ENCODE measurements at places on chromosomes 4 and X.

- DNase-seq, result no peak
These were observed 109.6 kb upstream of the GIMD1 start for GRCh38 chr4:106478152-106478551.

DNA sequence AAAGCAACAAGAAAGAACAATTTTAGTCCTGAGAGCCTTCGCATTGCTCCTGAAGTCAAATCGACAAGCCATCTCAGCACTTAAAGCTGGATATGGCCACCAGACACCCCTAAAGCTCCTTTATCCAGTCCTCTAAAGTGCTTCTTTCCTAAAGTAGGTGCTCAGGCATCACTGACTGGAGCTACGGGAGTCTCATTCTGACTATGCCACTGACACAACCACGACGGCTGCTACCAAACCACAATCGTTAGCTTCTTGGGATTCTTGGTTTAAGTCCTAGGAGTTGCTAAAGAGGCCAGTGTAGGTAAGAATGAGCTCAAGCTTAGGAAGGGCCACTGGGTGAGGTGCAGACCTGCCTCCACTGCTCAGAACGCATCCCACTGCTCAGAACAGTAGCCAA, 1.0 kb downstream of the SLC10A6 start:
- DNase-seq, result no peak

DNA sequence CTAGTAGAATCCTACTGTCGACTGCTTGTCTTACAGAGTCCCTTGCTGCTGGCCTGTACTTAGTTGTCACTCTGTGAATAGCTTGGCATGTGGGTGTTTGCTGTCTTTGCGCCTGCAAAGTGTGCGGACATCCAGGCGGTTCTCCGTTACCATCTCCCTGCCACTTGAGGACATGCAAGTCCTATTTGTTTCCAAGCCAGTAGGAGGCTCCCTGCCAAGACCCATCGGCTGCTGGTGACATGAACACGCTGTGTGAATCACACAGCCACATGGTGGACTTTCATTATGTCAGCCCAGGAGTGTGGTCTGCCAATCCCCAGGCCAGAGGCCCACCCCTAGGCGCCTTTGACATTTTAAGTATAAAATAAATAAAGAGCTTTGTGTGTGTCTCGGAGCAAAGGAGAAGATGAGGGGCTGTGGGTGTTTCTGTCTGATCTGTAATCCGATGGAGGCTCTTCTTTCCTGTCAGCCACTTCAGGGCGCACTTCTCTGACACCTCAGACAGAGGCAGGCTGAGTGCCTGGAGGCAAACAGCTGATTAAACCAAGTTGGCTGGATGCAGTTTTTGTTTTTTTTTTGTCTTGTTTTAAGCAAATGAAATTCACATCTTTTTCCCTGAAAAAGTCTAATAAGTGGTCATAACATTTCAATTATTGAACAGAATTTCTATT, 51.5 kb downstream of the ALPK1 start:
- no peak for DNase-seq

DNA sequence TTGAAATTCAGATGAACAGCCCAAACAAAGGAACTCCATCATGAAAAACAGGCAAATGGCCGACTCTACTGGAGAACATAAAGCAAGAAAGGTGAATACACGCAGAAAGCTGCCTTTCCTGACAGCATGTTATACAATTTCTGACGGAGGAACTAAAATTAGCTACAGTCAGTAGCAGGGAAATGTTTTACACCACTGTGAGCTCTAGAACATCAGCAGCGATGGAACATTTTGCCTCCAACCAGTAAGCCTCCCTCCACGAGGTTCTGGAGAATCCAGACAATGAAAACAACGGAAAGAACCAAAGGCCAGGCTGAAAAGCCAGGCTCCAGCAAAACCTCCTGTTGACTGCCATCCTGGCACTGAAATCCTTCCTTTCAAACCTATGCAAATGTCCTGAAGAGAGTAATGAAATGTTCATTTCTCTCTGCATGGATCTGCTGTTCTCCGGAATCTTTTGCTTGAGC, 78.9 kb downstream of the IRF2 start:
- DNase-seq, result no peak

- no peak for DNase-seq
These were observed 5.6 kb downstream of the SORCS2 start for GRCh38 chr4:7197910-7198309.

DNA sequence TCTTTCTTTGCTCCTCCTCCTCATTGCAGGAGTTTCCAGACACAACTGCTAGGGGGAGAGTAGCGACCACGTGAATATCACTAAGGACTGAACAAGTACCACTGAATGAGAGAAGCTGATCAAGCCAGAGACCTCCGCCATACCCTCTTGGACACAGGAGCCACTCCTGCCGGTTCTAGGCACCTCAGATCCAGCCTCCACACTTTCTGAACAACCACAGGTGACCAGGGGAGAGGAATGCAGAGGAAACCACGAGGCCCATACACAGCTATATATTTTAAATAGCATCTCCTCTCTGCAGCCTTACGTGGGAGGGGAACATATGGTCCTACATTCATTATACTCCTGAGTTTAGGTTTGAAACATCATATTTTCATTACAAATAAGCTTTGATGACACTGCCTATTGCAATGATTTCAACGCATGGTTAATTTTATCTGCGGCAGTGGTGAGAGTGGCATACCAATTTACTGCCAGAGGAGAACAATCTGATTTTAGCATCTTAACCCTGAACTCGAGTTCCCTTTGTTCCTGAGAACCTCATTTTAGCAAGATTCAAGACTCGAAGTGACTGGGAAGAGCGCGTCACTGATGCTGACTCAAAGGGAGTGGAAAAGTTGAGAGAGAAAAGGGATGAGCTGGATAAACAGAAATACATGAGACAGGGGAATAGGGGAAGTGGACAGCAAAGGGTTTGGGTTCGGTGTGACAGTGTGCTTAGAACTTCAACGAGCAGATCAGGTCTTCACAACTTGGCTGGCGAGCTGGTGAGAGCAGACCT, 231.7 kb upstream of the PPARGC1A start:
- no peak for DNase-seq

- DNase-seq, result no peak
These were observed 75.6 kb downstream of the CCNG2 start for GRCh38 chr4:77232653-77233052.

GRCh38 chrX:57918750-57919436, 8.6 kb upstream of the ZXDA start:
- DNase-seq, result no peak

DNA sequence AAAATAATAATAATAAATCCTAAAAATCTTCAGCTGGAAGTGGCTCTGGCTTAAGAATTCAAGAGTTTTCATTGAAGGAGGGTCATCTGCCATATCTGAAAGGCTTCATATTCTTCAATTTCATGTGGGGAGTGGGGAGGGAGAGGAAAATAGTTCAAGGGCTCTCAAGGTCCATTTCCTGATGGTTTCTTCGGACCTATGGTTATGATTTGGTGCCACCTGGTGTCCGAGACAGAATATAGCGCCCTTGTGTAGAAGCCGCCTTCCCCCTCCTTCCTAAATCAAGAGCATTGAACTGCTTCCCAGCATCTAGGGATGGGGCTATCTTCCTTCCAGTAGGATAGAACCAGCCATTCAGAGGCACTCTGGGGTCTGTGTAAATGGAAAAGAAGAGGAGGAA, 34.3 kb downstream of the NLGN3 start:
- DNase-seq, result peak; percentile 22

DNA sequence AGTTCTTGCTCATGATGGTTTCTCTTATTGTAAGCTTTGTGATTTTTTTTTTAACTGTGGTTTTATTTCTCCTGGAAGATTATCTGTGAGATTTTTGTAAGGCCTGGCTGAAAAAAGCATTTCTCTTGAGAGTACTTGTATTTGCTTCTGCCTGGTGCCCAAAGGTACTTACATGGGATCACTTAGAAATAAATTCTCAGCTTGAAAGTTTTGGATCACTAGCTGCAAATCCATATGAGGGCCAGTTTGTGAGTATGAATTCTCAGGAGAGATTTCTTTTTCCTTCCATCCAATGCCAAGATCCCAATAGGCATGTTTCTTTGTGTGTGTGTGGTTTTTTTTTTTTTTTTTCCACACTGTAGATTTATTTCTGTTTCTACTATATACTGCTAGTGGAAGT, 1884.7 kb upstream of the PCDH7 start:
- DNase-seq, result no peak

DNA sequence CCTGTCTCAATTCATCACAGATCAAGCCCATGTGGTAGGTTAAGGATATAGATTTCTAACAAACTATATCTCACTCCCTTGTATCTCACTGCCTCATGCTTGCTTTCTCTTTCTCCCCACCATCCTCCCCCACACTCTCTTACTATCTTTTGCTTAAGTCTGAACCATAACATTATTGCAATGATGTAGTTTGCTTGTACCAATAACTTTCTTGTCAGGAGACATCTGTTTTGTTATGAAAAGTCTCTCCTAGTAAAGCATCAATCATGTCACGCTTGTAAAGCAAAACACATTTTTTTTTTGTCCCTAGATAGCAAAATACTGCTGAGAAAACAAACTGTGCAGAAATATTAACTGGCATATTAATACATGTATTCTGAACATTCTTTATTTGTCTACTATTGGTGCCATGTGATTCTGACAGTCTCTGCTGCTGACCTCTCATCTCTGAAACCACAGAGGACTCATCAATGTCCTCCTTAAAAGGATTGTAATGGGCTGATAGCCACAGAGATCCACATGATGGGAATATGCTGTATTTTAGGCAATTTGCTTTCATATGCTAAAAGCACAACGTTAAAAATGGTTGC, 217.5 kb downstream of the VEGFC start:
- DNase-seq, result no peak

- no peak for DNase-seq
These were observed 236.4 kb downstream of the DHRSX start for GRCh38 chrX:2264179-2265030.

DNA sequence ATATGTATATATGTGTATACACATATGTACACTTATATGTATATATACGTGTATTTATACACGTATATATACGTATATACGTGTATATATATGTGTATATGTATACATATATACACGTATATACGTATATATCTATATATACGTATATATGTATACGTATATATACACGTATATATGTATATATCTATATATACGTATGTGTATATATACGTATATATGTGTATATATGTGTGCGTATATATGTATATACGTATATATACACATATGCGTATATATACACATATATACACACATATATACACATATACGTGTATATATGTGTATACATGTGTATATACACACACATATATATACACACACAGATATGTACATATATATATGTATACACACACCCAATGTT, 348.0 kb upstream of the LCORL start:
- no peak for DNase-seq

DNA sequence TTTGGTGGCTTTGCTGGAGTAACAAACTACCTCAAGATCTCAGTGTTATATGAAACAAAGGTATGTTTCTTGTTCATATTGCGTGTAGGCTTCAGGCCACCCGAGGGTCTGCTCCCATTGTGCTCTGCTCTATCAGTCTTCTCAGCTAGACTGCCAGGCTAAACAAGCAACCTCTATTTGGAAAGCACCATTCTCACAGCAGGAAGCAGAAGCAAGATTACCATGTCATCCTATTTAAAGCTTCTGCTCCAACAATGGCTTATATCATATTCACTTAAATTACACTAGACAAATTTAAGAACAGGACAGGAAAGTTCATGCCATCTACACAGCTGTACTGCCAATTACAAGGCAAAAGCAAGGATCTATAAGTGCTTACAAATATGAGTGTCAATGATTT, 385.8 kb downstream of the PPARGC1A start:
- DNase-seq, result no peak

DNA sequence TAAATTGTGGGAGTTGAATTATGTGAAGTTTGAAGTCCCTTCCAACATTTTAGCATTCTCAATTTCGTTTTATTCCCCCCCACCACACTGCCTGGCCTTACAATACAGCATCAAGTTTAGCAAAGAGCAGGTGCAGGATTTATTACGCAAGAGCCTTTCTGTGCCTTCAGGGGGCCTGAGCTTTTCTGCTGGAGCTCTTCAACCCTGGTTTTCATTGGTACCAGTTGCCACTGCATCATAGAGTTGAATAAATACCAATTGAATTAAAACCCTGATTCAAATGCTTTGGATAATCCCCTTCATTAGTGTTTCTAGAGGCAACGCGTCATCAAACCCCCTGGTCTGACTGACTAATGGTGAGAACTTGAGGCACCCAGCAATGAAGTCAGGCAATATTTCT, 43.6 kb upstream of the KIT start:
- no peak for DNase-seq

DNA sequence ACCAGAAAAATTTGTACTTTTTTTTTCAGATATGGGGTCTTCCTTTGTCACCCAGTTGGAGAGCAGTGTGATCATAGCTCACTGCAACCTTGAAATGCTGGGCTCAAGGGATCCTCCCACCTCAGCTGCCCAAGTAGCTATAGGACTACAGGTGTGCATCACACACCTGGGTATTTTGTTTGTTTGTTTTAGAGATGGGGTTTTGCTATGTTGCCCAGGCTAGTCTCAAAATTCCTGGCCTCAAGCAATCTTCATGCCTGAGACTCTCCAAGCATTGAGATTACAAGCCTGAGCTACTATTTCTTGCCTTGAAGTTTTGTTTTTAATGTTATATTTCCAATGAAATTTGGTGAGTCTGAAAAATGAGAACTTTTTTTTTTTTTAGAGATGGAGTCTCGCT, 847.8 kb downstream of the TRIML1 start:
- DNase-seq, result no peak

DNA sequence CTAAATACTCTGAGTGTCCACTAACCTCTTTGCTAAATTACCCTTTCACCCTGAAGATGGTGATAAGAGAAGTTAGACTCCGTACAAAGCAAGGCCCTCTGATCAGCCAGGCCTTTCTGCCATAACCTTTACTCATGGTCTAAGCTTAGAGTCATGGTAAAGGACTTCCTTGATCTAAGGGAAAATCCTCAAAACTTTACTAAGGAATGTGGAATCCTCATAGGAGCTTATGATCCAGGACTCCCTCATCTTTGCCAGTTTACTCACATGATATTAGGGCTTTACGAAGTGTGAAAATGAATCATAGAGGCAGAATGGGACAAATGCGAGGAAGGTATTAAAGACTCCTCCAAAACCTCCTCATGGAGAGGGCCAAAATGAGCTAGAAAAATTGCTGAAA, 7.9 kb upstream of the FAM13A start:
- no peak for DNase-seq

DNA sequence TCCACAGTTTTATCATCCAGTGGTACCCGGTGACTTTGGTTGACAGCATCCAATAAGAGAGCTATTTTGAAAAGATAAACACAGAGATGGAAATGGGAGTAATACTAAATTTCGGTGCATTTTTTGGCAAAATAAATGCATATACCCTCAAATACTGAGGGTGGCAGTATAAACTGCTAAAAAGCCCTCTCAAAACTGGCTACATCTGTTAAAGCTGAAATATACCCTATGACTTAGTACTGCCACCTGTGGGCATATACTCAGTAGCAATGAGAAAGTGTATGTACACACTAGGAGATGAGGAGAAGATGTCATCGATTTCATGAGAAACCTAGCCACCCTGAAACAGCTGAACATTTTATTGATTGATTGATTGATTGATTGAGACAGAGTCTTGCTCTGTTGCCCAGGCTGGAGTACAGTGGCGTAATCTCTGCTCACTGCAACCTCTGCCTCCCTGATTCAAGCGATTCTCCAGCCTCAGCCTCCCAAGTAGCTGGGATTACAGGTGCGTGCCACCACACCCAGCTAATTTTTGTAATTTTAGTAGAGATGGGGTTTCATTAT, 12.2 kb upstream of the TMEM128 start:
- DNase-seq, result no peak

GRCh38 chr4:51851937-51852290, 9.0 kb downstream of the DCUN1D4 start:
- no peak for DNase-seq

GRCh38 chr4:174708381-174708780, 120.7 kb downstream of the GLRA3 start:
- DNase-seq, result no peak

Measured in activated CD4-positive, alpha-beta T cell treated with anti-CD3 and anti-CD28 coated beads for 24 hours (primary cell).